DMS153 (cell line): ENCODE measurements at places on chromosomes 1 and 21.
A peak's percentile ranks its signal among the peaks of the same experiment; 100 is the strongest.

- no peak for DNase-seq
Observed at GRCh38 chr1:94063379-94063778, 57.6 kb downstream of the ABCA4 start.

DNA sequence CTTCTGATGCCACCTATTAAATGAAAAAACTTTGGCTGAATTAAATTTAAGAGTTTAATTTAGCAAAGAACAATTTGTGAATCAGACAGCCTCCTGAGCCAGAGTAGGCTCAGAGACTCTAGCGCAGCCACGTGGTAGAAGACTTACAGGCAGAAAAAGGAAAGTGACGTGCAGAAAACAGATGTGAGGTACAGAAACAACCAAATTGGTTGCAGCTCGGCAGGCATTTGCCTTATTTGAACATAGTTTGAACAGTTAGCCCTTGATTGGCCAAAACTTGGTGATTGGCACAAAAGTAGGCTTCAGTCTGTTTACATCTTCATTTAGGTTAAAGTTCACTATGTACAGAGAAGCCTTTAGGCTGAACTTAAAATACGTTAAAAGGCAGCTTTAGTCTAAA lies 22.9 kb downstream of the TCP10L start:
- DNase-seq: no peak

- no peak for DNase-seq
Observed at GRCh38 chr1:9654051-9654833, 2.7 kb downstream of the PIK3CD start.

DNA sequence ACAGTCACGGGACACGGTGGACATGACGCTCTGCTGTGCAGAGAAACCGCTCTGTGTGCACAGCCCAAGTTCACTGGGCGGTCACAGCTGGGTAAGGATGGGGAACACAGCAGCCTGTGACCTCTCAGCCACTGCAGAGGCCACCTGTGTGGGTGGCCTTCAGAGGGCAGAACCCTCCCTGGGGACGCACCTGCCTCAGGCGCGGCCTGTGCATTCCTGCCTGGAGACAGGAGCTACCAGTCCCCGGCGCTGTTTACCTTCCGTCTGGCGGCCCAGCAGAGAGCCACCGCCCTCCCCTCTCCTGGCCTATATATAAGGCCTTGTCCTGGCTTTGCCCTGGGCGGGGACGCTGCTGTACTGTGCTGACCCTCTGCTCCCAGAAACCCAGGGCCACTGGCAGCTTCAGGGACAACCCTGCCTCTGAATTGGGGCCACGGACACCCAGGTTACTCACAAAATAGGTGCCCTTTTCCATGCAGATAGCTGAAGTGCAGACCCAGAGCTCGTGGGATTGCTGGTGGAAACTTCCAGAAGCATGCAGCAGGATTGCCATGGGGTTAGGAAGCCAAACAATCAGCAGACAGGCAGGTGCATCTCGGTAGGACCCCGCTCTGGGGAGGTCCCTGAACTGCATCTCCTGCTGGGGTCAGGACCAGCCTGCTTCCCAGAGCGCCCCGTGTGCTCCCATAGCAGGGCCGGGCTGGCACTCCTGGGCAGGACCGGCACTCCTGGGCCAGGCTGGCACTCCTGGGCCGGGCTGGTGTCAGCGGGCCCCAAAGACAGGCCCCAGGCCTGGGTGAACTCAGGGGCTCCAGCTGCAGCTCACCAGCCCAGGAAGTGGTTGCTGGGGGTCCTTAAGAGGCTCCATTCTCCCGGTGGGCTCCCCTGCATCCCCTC lies 83.6 kb downstream of the SIK1 start:
- DNase-seq: peak; percentile 69

DNA sequence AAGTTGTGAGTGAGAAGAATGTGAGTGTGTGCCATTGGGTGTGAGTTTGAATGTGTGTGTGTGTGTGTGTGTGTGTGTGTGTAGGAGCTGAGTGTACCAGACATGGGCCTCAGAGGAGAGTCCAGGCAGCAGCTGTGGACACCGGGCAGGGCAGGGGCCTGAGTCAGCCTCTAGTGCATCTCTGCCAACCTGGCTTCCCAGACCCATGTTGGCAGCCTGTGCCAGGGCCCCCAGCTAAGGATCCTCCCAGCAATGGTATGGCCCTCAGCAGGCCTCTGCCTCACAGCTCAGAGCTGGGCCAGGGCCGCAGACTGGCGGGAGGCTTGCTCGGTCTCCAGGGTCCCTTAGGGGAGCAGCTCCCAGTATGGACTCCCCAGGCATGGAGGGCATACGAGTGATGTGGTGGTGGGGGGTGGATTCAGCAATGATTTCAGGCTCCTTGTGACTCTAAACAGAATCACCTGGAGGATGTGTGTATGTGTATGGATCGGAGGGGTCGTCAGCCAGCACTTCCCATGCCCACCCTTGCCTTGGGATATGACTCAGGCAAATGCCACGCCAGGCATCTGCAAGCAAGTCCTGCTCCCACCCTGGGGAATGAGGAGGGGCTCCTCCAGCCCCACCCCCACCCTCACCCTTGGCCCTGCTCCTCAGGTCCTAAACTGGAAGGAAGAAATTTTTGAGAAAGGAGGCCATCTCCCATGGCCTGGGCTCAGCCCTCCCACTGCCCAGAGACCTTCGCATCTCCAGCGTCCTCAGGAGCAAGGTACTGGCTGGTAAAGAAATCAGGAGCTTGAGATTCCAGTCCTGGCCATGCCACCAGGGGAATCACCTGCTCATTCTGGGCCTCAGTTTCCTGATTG lies 1.8 kb upstream of the FOXO6 start:
- DNase-seq: no peak

GRCh38 chr1:71343686-71344416 lies 263.0 kb upstream of the ZRANB2 start:
- DNase-seq: no peak

- DNase-seq: no peak
Observed at GRCh38 chr1:222994511-222995235, 148.4 kb downstream of the TLR5 start.

DNA sequence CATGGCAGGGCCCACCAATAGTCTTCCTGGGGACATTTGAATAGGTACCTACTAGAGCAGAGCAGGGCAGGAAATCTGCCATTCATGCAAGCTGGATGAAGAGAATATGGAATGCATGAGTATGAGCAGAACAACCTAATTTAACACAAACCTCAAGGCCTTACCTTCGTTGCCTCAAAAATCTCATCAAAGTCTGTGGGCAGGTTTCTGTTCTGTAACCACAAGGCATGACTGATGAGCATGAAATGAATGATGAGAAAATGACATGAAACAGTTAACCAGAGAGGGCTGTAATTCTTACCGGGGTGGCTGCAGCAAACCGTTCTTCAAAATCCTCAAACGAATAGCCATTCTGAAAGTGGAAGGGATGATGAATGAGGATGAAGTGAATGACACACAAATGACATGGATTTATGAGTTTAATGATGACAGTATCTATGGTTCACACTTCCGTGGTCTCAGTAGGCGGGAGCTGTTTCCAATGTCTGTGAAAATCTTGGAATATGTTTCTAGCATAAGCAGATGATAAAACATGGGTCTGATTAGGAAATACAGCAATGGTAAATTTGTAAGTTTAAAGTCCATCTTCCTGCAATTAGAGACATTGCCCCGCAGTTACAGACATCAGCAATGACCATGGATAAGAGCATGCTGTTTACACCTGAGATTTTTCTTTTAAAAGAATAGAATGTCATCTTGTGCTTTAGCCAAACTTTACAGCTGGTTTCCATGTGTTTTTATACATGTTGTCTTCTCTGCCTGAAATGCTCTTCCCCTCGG lies 67.6 kb upstream of the C8B start:
- no peak for DNase-seq

DNA sequence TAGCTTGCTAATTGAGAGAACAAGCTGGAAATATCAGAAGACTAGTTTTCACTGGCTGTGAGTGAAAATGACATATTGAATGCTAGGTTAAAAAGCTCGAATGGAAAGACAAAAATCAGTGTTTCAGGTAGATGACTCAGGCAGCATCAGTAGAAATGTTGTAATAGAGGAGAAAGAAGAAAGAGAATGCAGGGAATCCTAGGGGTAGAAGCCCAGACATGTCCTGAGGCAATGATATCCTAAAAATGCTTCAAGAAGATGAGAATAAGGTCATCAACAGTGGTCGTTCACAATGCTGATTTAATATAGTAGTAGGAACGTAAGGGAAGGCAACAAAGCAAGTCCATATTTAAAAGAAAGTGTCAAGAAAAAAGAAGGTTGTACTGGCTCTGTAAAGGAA lies 96.7 kb upstream of the HP1BP3 start:
- no peak for DNase-seq

DNA sequence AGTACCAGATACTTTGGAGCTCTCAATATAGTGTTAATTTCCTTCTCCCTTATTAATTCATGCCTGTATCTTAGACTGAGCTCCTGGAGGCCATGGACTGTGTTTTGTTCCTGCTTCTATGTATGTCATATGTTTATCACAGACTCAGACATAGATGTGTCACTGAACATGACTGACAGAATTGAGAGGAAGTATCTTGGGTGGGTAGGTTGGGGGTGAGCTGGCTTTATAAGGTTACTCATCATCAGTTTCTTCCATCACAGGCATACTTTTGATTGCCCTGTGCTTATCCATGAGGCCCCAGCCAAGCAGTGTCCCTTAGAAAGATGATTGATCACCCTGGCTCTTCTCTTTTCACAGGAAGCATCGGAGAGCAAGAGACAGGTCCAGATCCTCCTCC lies 5.6 kb upstream of the SH3D21 start:
- DNase-seq: no peak
